ENCODE measurements at places on chromosomes 2 and 18.

DNA sequence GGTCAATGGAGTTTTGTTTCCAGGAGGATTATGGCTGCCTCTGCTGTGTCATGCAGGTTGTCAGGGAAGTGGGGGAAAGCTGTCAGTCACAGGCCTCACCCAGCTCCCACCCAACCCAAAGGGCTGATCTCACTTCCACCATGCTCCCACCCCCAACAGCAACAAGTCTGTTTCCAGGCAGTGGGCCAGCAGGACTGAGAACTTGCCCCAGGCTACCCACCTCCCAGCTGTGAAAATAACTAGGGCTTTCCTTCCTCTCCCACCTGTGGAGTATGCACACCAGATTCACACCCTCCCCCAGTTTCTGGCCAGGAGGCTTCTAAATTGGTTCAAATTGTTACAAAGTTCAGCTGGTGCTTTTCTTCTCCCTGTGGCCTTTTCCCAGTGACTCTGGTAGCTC, 95.6 kb upstream of the ACVR1 start:
- no peak for DNase-seq

GRCh38 chr2:127081826-127082633, 24.9 kb downstream of the BIN1 start:
- DNase-seq = peak; percentile 90

DNA sequence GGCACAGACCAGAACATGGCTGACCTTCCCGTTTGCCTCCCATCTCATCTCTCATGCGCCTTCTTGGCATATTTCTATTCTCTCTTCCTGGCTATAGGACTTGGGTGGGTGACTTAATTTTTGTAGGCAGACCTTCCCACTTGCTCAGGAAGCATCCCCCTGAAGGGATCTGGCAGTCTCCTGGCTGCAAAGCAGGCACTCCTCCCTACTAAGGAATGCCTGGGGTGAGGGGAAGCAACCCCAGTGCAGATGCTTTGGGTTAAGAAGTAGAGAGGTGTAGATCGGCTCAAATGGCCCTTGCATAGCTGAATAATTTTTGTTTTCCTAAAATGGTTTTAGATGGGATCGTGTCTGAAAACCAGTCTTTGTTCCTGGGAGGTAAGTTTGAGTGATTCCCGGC, 17.6 kb downstream of the MCFD2 start:
- no peak for DNase-seq

DNA sequence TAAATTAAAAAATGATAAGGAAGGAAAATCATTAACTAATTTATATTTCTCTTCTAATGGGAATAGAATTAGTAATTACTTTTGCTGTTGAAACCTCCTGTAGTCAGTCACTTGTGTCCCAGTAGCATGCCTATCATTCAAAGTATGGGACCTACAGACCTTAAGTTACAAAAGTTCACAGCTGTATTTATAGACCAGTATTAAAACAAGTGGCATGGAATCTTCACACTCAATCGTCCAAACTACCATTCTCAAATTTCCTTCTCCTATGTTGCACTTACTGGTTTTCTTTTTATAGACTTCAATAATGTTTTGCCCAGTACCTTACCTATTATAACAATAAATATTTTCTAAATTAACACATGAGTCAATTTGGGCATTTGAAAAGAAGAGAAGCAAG, 639.9 kb downstream of the ERBB4 start:
- no peak for DNase-seq

DNA sequence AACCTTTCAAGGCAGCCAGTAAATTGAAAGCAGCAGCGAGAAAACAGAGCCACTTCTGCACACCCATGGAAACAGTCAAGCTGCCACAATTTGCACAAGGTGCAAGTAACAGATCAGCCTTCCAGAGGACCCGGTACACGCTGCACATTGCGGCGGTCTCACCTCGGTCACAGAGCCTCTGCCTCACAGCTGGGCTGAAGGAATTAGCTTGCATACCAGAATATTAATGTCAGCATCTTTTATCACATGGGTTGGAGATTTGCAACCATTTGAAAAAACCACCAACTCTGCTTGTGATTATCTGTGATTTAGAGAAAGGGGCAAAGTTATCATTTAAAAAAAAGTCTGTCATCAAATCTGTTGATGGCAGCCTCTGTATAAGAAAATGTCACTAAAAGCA, 330.5 kb upstream of the TCF4 start:
- DNase-seq = no peak

- no peak for DNase-seq
Observed at GRCh38 chr2:160522951-160523710, 29.5 kb upstream of the RBMS1 start.

- DNase-seq = peak; percentile 83
Observed at GRCh38 chr2:74334931-74335333, 8.3 kb downstream of the SLC4A5 start.

DNA sequence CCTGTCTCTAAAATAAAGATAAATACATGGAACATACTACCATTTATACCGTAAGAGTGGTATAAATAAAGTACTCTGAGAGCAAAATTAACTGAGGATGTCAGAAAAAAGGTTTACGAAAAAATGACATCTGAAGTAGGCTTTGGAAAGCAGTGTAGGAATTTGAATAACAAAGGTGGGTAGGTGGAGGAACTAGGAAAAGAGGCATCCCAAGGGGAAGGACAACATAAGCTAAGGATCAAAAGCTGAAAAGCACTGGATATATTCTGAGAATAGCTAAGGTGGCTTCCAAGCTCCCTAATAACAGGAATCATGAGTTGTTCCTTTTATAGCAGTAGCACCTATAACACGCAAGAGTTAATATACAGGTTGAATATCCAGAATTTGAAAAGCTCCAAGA, 91.3 kb downstream of the BAZ2B start:
- DNase-seq = no peak

- no peak for DNase-seq
Observed at GRCh38 chr2:205524656-205525055, 157.6 kb upstream of the NRP2 start.

DNA sequence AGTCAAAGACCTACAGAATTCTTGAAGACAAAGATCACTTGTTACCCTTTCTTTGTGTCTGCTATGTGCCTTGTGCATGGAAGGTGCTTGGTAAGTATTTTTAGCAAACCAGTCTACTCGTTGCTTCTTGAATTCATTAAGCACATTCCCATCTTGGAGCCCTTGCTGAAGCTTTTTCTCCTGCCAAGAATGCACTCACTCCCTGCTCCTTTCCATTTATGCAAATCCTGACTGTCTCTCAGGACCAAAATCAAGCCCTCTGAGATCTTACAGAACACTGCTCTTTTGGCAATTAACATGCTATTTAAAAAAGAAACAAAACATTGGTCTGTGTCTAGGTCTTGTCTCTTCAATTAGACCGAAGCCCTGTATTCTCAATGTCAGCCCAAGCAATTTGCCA, 75.8 kb downstream of the CLHC1 start:
- DNase-seq = no peak

DNA sequence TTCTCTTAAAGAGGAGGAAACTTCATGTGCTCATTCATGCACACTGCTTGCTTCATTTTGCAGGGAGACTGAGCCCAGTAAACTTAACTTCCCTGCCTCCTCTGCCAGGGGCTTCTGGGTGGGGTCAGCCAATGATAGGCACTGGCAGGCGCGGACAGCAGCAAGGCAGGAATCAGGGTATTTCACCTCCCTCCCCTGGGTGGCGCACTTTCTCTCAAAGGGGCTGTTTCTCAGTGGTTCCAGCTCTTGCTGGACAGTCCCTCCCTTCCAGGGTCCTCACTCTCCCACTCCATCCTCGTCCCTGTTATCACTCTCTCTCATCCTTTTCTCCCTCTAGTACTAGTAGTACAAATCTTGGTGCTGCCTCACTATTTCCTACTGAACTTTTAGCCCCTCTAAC, 320.5 kb upstream of the ZNF521 start:
- DNase-seq = no peak

DNA sequence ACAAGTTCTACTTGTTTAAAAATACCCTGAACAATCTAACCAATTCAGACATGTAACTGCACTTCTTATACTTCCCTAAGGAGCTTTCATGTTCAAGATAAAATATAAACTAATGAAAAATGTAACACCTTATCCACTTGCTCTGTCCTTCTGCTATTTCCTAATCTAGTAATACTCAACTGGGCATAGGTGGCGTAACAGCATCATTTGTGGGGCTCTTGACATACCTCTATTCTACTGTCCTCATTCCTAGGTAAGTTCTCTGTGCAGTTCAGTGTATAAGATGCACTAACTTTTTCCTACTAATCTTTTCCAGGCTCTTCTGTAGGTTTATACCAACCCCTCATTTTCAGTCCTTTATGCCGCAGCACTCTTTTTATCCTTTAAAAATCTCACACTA, 36.7 kb downstream of the PRKD3 start:
- DNase-seq = peak; percentile 23

GRCh38 chr2:216352653-216353270, 19.5 kb downstream of the MARCHF4 start:
- DNase-seq = no peak

- DNase-seq = peak; percentile 18
Observed at GRCh38 chr2:166375736-166376487, at the start of gene SCN9A. Gene SCN9A (minus strand): TSS chr2:166375944. CDS start chr2:166311756, 64,188 bp downstream.

GRCh38 chr18:44793685-44794084, 113.0 kb downstream of the SETBP1 start:
- no peak for DNase-seq

DNA sequence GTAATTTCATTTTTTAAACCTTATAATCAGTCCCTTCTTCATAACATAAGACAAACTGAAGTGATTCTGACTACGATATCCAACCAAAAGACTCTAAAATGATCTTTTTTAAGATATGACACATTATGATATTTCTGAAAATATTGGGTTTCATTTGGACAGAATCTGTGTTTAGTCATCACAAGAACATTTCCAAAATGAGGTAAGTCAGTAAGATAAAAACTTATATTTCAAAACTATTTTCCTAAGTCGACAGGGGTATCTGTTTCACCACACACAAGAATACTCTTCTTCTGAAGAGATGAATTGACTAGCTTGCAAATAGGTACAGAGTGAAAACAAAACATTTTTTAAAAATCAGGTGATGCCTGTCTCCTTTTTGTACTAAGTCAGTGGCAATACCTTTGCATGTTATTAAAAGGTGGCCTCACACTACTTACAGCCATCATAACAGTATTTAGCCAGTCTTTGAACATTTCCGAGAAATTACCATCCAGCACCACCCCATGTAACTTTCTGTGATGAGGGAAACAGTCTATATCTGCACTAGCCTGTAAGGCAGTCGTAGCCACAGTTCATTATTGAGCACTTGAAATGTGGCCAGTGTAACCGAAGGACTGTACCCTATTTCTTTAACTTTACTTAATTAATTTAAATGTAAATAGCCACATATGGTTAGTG, 13.5 kb downstream of the STK39 start:
- DNase-seq = no peak

DNA sequence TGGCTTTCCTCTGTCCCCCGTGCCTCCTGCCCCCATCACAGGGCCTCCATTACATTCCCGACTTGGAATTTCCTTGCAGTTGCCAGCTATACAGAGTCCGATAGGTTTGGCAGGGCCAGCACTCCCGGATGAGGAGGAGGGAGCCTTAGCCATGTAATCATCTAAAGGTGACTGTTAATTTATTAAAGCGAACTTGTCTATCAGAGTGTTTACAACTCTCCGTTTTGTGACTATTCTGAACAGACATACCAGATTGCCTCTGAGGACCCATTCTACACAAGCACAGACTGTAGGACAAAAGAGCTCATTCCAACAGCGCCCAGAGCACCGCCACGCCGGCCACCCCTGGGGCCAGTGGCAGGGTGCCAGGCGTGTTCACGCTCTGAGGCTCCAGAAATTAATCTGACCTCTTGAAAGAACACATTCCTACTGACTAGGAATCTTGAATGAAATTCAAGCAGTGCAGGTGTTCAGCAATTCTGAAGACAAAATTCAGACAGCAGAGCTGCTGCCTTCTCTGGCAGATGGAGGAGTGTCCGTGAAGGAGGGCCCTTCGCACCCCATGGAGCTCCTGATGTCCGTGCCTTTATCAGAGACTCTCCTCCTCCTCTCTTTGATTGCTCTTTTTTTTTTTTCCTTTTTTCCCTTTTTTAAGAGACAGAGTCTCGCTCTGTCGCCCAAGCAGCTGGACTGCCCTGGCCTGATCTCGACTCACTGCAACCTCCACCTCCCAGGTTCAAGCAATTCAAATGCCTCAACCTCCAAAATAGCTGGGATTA, 58.1 kb upstream of the RALBP1 start:
- no peak for DNase-seq

DNA sequence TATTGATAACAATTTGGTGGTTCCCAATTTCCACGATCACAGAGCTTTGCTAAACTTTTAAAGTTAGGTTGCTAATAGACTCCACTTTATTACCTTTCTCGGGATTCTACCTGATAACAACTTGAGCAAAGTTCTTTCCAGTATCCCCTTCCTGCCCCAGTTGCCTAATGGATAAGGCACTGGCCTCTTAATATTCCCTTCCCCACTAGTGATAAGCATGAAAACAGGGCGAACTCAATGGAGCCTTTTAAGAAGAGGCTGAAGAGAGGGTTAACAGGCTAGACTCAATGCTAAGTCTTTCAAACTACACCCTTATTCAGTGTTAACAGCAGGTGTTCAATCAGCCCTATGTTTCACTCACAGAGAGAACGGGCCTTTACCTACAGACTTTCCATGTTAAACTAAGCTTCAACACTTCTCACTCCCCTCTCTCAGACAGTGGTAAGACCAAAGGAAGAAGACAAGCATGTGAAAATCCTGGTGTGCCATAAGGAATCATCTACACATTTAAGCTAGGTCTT, 75.8 kb downstream of the ANKRD44 start:
- no peak for DNase-seq

- DNase-seq = no peak
Observed at GRCh38 chr2:217800433-217801114, 202.2 kb downstream of the TNS1 start.

DNA sequence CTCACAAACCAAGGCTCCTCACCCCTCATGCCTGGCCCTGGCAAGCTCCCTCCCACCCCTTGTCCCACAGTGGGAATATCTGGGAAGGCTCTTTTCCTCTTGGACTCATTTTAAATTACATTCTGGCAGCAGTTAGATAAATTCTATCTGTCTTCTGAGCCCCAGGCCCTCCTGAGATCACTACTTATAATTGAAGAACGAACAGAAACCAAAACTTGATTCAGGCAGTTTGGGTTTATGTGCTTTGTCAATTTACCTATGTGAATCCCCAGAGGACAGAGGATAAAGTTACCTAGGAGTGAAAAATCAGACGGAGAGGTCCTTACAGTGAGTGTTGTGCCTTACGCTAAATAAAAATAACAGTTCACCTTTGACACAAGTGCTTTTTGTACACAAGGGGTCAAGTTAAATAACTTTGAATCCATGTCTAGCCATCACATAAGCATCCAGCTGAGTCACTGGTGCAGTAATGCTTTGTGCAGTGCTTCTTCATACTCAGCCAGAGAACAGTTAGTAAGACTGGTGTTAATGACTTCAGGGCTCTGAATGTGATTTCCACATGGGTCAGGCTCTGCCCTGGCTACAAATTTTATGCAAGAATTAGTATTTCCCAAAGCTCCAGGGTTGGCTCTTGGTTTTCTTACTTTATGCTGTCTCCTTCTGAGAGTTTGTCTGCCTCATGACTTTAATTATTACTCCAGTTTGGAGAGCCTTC, 329.3 kb downstream of the INSIG2 start:
- DNase-seq = no peak

- DNase-seq = no peak
Observed at GRCh38 chr2:46382331-46383112, 85.3 kb downstream of the EPAS1 start.

- no peak for DNase-seq
Observed at GRCh38 chr2:3633982-3634595, 23.9 kb upstream of the ALLC start.

GRCh38 chr2:207987025-207987716, 38.2 kb downstream of the PLEKHM3 start:
- no peak for DNase-seq

- no peak for DNase-seq
Observed at GRCh38 chr2:20617892-20618467, 32.9 kb downstream of the HS1BP3 start.

Data from CD4-positive, alpha-beta T cell treated with Interleukin-6 for 4 hours (primary cell).